ENCODE measurements at places on chromosomes 7 and 10.

- no peak for DNase-seq
Measured at GRCh38 chr10:92830478-92831389, 17.6 kb upstream of the EXOC6 start.

- DNase-seq, result no peak
Measured at GRCh38 chr10:101816376-101816775, 1.9 kb downstream of the OGA start.

DNA sequence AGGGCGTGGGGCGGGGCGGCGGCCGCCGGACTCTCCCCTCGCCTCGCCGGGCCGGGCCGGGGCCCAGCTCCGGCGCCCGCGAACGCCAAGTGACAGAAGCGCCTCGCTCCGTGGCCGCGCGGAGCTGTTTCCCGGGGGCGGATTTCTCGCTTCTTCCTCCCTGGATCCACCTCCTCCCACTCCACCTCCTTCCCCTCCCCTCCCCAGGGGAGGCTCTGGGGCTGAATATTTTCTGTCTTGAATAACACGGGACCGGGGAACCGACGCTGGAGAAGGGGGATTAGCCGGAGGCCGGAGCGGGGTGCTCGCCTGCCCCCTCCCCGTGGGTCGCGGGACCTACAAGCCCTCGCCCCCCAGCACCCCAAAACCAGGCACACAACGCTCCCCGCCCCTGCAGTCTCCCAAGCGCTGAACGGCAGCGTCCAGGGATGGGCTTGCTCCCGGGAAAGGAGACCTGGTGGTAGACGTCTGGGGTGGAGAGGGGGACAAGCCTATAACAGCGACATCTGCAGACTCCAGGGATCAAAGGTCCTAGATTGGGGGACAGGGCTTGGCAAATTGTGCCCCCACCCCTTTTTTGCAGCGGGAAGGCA, at the start of gene ARHGAP21:
Gene ARHGAP21, minus strand, starts transcription at position 100 of the 593 bp plus-strand sequence. CDS start 1,988 bp downstream, outside the sequence.
- DNase-seq, result peak; percentile 52

GRCh38 chr10:71998119-71998839, 34.1 kb downstream of the CHST3 start:
- no peak for DNase-seq

- no peak for DNase-seq
Measured at GRCh38 chr7:39005036-39005435, 27.3 kb downstream of the POU6F2 start.

DNA sequence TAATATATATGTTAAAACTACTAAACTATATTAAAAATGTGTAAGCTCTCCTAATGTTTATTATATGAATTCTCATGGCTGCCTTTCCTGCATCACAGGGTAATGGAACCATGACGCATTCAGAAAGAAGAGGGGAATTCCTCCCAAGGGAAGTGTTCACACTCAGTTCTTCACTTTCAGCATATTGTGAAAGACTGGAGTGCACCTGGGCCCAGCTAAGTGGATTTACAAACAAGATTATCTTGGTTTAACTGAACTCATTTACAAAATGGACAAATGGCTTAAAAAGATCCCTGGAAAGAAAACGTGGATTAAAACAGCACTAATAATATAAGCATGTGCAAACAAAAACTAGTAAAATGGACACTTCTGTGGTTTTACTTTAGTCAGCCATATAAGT, 149.8 kb downstream of the DOCK4 start:
- DNase-seq, result no peak

- no peak for DNase-seq
Measured at GRCh38 chr7:26493737-26494428, 202.2 kb downstream of the SNX10 start.

DNA sequence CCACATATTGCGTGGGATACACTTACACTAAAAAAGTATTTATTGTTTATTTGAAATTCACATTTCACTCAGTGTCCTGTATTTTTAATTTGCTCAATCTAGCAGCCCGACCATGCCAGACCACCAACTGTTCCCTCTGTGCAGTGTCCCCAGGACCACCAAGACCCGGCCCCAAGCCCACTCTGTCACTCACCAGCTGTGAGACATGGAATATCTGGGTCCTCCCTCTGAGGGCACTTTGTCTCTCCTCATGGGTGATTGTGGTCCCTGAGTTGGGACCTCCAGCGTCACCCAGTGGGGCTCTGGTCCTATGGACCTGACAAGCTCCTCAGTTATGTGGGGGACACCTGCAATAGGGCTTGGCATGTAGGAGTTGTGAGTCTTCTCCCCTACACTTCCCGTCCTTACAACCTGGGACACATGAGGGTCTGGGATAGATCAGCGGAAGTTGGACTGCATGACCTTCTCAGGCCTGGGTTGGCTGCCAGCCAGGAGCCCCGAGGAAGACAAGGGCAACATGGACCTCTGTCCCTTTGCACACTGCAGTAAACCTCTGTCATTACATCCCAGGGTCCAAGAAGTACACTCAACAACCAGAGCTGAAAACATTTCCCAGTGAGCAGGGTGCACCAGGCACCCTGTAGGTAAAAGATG, 12.1 kb downstream of the C10orf71 start:
- DNase-seq, result no peak

- DNase-seq, result peak; percentile 2
Measured at GRCh38 chr7:37732253-37732652, 48.7 kb downstream of the GPR141 start.

GRCh38 chr7:106793015-106793975, 71.8 kb upstream of the PIK3CG start:
- peak; percentile 46 for DNase-seq

- DNase-seq, result no peak
Measured at GRCh38 chr10:97943294-97943693, 87.1 kb downstream of the CRTAC1 start.

- peak; percentile 33 for DNase-seq
Measured at GRCh38 chr7:20407585-20408466, 77.1 kb downstream of the ITGB8 start.

DNA sequence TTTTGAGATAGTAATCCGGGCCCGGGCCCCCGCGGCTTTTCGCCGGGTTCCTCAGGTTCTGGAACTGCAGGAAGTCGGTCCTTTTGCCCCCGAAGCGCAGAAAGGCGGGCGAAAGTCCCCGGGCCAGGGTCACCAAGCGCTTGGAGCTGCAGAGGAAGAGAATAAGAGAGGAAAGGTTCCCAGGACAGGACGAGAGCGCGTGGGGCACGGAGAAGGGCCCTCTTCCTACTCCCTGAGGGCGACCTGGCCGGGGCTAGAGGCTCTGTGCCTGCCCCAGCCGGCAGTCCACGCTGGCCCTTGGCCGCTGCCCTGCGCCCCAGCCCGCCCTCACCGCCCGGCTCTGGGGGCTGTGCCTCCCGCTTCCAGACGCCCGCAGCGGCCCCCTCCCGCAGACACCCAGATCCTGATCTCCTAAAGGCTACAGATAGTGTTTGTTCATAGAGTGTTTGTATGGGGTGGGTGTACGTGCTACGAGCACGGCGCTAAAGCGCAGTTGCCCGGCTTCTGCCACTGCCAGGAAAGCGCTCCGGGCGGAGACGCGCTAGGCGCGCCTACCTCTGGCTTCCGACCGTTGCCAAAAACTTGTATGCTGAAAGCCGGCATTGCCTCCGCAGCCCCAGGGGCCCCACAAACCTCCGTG, 3.2 kb downstream of the HPSE2 start:
- no peak for DNase-seq

DNA sequence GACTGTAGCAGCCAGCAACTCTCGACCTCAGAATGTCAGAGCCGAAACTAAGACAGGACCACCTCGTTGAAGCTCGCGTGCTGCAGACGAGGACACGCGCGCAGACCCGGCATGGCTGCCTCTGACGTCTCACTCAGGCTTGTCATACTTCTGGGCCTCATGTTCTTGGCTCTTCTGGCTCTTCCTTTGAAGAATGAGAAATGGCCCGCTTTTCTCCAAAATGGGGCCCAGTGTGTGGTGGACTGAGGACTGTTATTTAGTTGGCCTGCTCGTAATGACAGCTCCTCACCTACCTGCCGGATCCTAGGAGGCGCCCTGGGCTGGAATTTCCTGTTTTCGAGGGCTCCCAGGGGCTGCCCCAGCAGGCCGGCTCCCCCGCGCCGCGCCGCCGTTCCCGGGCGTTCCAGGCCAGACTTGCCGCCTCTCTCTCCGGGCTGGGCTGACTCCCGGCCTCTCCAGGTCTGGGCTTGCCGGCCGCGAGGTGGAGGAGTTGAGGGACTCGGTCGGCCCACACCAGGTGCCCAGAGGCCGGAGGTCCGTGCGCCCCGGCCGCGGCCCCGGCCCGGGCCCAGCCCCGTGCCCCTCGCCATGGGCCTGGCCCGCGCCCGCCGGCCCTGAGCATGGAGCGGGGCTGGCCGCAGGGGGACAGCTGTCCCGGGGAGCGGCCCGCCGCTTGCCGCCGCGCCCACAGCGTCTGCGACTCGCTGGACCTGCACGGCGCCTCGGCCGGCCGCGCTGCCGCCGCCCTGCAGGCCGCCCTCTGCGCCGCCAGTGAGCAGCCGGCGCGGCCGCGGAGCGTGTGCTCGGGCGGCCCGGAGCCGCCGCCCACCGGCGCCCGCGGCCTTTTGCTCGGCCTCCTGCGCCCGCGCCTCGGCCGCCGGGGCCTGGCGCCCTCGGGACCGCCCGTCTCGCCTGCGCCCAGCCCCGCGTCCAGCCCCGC, 28.1 kb downstream of the AGAP3 start:
- DNase-seq, result no peak

GRCh38 chr7:78400038-78400437, 601.5 kb downstream of the PHTF2 start:
- no peak for DNase-seq

GRCh38 chr10:30825495-30825894, 195.9 kb upstream of the LYZL2 start:
- DNase-seq, result no peak

- DNase-seq, result no peak
Measured at GRCh38 chr7:47496056-47496665, 85.8 kb downstream of the TNS3 start.

- no peak for DNase-seq
Measured at GRCh38 chr7:139647085-139647484, 123.6 kb downstream of the CLEC2L start.

- no peak for DNase-seq
Measured at GRCh38 chr7:131104596-131105293, 222.9 kb upstream of the MKLN1 start.

GRCh38 chr10:2463316-2463715, 604.0 kb upstream of the PFKP start:
- no peak for DNase-seq

DNA sequence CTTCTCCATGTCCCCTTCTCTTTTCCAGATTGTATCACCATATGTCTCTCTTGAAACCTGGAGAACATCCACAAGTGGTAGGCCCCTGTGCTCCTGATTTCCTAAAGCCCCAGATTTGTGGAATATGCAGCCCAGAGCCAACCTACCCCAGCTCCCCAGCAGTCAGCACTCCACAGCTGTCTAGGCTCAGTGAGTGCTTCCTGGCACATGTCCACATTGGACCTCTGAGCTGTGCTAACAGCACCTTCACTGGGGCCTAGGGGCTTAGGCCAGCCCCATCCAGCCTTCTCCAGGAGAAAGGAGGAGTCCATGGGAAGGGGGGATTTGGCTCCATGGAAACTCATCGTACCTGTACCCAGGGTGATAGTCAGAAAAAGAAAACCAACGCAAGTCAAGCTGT, 192.7 kb downstream of the FGFR2 start:
- DNase-seq, result no peak

- DNase-seq, result no peak
Measured at GRCh38 chr10:119726676-119727261, 919 bp downstream of the INPP5F start.

DNA sequence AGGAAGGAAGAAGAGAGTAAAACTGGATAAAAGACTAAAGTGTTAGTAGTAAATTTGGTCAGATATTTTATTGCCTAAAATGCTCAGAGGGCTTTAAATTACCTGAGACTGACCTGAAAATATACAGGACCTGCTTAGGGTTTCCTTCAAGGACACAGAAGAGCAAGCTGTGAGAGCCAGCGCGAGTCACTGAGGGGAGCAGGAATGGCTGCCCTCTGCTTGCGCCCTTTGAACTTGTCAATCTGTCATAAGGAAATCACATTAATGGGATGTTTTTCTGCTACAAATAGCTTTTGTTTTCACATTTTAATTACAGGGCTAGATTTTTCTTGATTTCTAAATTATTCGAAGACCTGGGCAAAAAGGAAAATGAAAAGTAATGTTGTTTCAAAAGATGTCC, 26.9 kb downstream of the DNAJB9 start:
- no peak for DNase-seq

- no peak for DNase-seq
Measured at GRCh38 chr7:66694286-66694685, 46.2 kb upstream of the RABGEF1 start.

GRCh38 chr10:61942604-61943461, 41.3 kb downstream of the ARID5B start:
- DNase-seq, result no peak

DNA sequence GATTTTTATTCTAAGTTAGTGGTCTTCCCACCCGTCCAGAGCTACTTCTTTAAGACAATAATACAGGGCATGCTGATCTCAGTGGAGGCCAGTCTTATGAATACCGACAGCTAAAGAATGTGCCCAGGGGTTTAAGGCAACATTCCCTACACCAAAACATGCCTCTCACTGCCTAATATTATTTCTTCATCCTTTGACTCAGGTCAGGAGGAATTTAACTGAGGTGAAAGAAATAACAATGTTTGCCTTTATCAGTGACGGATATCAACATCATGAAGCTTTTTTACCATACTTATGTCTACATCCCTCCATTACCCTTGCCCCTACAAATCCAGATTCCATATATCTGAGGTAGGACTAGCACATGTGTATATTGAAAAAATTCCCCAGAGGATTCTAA, 33.3 kb upstream of the TES start:
- no peak for DNase-seq

- no peak for DNase-seq
Measured at GRCh38 chr7:131563918-131564317, 7.5 kb upstream of the PODXL start.

- DNase-seq, result no peak
Measured at GRCh38 chr10:22152403-22152802, 65.4 kb downstream of the EBLN1 start.

- peak; percentile 94 for DNase-seq
Measured at GRCh38 chr7:150830937-150831336, 21.4 kb upstream of the AOC1 start.

DNA sequence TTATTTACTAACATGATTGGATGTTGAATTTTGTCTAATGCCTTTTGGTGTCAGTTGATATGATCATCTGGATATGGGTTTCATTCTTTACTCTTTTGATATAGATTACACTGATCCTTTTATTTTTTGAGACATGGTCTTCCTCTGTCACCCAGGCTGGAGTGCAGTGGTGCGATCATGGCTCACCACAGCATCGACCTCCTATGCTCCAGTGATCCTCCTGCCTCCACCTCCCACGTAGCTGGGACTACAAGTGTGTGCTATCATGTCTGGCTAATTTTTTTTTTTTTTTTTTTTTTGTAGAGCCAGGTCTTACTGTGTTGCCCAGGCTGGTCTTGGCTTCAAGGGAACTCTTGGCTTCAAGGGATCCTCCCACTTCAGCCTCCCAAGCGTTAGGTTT, 27.1 kb downstream of the BMS1 start:
- DNase-seq, result no peak

- no peak for DNase-seq
Measured at GRCh38 chr10:131844529-131845084, 56.2 kb upstream of the PPP2R2D start.

DNA sequence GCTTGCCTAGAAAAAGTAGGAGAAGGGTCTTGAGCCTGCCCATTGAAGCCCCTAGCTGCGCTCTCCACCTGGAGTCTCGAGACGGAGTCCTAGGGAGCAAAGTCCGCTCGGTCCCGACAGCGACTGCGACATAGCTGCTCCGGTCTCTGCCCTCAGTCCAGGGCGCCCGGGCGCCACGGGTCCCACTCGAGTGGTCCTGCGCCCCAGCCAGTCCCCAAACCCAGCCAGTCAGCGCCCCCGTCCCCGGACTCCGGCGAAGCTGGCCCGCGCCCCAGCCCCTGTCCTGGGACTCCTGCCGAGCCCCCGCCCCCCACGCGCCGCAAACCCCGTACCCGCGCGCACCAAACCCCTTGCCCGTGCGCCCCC, 490 bp downstream of the TNS3 start:
- DNase-seq, result no peak
